ENCODE measurements at places on chromosomes 2 and 18.

DNA sequence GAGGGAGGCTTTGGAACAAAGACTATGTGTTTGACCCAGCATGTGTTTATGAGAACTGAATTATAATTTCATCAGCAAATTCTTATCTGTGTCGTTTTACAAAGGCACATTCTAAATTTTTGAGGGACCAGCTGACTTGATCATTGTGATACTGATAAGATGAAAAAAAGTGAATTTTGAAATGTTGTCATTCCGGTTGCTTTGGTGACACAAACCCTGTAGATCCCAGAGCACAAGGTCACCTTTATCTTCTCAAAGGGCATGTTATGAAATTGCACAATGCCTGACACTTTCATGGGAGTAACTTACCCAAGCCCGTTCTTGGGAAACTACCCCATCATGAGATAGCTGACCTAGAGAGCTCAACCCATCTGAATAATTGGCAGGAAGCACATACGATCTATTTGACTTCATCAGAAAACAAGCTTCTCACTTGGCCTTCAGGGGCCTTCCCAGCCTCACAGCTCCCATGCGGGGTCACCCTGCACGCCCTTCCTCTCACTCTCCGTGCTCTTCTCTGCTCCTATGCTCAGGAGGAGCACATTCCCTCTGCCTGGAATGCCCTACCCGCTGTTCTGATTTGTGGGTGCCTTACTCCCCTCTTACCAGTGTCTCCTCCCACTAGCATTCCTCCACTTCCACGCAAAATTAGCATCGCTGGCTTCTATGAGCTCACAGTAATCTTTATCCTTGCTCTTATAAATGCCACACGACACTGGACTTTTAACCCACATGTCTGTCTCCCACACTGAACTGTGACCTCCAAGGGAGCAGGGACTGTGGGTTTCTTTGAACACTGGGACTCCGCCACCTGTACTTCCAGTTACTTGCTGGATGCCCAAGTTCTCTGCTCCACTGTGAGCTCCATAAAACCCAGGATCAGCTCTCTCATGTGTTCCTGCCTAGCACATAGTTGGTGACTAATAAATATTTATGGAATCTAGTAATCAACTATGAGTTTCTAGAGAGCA, 555.8 kb upstream of the ID2 start:
- peak; percentile 30 for DNase-seq

DNA sequence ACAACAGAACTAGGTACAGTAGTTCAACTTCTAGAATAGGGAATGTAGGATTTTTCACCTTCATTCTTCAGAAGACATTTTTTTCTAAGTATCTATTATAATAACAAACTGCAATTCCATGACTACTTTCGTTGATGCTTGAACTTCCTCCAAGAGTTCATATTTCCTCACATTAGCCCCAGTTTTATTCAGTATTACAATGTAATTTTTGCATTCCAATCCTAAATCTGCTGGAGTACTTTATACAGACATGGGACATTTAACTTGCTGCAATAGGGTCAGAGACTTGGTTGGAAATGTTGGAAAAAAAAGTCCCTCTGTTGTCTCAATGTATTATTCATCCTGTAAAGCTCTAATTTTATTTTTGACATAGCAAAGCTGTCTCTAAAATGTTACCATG, 19.6 kb upstream of the FTCDNL1 start:
- DNase-seq, result no peak

DNA sequence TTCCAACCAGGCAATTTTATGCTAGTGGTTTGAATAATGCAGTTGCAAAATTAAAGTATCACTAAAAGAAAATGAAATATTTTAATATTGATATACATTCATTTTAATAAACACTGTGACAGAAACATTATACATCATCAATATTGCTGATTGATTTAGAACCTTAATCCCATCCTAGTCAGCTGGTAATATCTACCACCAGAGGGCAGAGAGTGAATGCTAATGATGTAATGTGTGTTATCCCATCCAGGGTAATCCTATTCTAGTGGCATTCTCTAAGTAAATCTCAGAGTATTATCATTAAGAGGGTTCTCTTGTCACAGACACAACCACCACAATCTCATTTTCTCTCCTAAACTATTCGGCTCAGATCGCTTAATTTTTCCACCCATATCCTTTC, 477.4 kb downstream of the CPS1 start:
- DNase-seq, result peak; percentile 17

DNA sequence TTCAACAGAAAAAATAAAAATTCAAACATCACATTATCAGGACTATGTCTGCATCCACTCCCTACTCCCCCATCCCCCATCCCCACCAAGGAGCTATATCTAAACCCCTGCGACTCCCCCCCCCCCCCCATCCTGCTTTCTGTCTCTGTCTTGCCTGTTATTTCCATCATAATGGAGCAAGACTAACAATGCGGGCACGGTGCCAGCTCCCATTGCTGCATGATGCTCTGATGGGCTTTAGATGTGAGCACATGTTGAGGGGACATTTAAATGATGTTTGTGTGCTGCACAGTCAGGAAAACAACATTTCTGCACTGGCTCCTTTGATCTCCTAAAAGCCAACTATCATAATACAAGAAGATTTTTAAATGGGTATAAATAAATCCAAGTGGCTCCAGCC, 644.2 kb upstream of the SETBP1 start:
- no peak for DNase-seq

DNA sequence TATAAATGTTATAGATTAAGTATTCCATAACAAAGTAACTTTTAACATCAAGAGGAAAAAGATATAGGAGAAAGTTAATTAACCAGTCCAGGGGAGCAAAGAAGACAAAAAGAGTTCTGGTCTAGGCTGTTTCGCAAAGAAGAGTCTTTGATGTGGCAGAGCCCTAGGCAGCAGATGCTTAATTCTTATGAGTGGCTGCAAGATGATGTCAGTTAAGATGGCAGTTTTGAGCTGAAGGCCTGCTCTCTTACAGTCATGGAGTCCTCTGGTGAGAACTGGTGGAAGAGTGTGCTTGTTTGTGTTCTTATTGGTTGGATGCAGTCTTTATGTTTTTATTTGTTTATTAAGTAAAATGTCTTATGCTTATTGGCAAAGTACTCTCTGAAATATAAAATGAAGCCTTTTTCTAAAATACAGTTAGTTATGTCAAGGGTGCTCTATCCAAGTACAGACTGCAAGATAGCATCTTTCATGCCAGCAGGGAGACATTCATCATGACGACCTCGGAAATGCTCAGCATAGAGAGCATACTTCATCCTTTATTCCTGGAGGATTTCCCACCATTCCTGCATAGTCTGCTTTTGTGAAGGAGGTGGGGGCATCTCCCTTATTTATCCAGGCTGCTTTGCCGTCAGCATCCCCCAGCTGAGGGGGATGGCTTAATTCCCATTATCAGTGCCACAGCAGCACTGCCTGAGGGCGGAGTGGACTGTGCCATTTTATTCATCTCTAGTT, 38.9 kb upstream of the SERPINE2 start:
- no peak for DNase-seq

DNA sequence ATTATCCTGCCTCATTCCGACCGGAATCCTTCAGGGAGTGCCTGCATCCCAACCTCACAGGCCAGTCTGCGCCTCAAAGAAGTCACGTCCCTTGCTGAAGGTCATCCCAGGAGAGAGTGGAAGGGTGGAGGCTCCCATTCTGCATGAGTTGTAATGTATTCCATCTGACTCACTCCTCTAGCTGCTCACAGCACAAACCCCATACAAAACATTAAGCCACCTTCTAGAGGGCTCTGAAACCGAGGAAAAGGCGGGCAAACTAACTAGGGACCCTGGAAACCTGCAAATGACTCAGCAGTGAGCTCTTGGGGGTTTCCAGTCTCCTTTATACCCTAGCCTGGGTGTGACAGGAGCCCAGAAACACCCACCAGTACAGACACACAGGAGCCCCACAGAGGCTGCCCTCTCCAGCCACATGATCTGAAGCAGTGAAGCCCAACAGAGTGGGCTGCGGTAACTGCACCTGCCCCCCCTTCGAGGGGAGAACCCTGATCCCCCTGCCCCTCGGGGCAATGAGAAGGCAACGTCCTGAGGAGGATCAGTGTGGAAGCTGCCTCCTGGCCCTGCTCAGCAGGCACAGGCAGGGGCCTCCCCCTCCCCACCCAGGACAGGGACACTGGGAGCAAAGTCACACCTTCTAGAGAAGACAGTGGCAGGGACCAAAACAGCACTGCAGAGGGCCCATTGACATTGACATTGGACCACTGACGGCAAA, 69.3 kb upstream of the SNTG2 start:
- DNase-seq, result no peak

DNA sequence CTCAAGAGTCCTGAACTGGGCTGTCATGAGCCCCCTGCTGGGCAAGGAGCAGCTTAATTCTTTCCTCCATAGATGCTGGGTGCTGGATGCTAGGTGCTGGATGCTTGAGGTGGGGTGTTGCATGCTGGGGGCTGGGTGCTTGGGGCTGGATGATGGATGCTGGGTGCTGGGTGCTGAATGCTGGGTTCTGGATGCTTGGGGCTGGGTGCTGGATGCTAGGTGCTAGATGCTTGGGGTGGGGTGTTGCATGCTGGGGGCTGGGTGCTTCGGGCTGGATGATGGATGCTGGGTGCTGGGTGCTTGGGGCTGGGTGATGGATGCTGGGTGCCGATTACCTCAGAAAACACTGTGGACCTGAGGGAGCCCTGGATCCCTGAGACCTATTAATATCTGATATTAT, 837.7 kb downstream of the GALR1 start:
- no peak for DNase-seq

- peak; percentile 43 for DNase-seq
These were observed 82.1 kb downstream of the BIN1 start for GRCh38 chr2:127024769-127025358.

- no peak for DNase-seq
These were observed 230.7 kb upstream of the CCDC68 start for GRCh38 chr18:55189972-55190371.

DNA sequence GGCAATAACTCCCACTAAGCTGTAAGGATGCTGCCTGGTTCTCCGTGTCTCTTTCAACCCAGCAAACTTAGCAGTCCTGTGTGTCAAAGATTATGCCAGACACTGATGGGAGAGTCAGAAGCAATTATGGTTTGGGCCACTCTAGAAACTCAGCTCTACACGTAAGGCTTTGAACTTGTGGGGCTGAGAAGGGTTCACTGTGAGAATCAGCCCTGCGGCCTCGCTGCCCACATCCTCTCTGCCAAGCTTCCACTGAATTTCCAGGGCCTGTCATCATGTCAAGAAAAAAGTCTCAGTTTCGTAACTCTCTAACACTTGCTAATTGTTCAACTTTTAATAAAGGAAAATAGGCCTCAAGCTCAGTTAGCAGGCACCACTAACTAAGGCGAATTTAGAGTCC, 308.8 kb upstream of the LYPD1 start:
- DNase-seq, result no peak

DNA sequence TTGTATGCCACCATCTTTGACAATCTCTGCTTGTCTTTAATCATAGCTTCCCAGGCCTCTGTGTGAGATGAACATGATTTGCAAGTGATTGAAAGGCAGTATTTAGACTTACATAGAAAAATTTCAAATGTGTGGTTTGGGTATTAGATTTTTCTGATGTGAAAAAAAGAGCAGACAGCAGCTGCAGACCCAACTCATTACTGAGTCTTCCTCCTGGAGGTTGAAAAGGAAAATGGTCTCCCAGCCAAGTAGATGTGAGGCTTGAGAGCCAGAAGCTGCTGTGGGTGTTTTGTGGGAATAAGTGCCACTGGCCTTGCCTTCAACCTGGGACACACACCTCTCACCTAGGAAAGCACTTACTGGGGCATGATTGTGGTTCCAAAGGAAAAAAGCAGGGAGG, 92.5 kb downstream of the KCTD18 start:
- no peak for DNase-seq

DNA sequence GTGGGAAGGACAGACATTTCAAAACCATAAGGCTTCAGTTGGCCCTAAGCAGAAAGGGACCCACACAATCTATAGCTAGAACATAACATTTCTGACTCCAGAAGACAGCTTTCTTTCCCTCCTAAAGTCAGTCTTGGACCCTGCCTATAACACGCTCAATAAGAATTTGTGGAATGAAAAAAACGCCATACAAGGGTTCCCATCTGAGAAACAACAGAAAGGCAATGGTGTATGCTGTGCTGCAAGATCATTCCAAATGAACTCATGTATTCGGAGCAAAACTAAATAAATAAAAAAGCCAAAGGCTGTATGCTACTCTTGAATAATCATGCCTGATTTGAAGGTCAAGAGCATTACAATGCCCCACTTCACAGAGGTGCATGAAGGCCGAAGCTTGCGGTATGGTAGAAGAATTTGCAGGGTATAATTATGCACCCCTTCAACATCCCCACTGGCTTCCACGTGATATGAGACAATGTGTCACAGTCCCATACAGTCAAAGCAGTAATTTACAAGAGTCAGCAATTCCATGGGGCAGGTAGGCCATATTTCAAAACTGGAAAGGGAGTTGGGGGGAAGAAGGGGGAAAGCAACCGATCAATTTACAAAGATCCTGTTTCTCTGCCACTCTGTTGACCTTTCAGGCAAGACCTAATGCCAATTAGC, 61.4 kb upstream of the SLC14A2 start:
- DNase-seq, result no peak

GRCh38 chr2:229257985-229258384, 13.1 kb downstream of the PID1 start:
- no peak for DNase-seq

- DNase-seq, result no peak
These were observed 192.0 kb downstream of the CDH7 start for GRCh38 chr18:65942854-65943253.

- DNase-seq, result no peak
These were observed 3.3 kb downstream of the AFG3L2 start for GRCh38 chr18:12373771-12374116.

- DNase-seq, result no peak
These were observed 87.7 kb downstream of the CLIP4 start for GRCh38 chr2:29202819-29203495.

- no peak for DNase-seq
These were observed 318.1 kb downstream of the TRIB2 start for GRCh38 chr2:13034861-13035260.

DNA sequence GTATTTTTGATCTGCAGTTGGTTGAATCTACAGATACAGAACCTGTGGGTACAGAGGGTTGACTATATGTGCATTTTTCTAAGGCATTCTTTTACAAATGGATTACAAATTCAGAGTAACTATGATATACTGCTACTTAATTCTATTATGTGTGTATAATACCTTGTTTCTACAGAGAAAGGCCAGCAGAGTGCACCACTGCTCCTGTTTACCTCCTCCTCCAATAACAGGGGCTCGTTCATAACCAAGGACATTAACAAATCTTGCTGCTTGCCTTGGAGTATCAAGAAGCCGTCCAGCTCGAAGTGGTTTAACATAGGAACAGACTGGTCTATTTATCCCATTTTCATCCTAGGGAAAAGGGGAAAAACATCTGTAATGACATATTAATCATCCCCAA, 16.4 kb downstream of the CEP76 start:
- peak; percentile 45 for DNase-seq

DNA sequence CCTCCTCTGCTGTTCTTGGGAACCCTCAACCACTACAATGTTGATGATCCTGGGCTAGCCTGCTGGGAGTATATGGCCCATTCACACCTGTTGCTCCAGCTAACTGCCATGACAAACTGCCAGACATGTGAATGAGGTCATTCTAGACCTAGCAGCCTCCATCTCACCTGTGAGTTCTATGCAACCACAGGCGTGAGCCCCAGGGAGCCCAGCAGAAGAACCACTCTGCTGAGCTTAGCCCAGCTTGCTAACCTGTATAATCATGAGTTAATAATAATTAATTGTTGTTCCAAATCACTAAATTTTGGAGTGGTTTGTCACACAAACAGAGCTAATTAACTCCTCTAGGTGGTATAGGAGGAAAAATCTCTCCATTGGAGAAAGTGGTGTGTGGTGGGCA, 24.7 kb upstream of the CELF4 start:
- no peak for DNase-seq

GRCh38 chr2:54936766-54937165, 113.5 kb downstream of the RTN4 start:
- no peak for DNase-seq

- DNase-seq, result no peak
These were observed 4.9 kb upstream of the MAT2A start for GRCh38 chr2:85534099-85534498.

All from fibroblast of mammary gland (primary cell).